Activated CD4-positive, alpha-beta T cell treated with anti-CD3 and anti-CD28 coated beads, Interleukin-2, amount 50 U/mL, for 4 hours (primary cell): ENCODE measurements at places on chromosomes 2 and 18.

DNA sequence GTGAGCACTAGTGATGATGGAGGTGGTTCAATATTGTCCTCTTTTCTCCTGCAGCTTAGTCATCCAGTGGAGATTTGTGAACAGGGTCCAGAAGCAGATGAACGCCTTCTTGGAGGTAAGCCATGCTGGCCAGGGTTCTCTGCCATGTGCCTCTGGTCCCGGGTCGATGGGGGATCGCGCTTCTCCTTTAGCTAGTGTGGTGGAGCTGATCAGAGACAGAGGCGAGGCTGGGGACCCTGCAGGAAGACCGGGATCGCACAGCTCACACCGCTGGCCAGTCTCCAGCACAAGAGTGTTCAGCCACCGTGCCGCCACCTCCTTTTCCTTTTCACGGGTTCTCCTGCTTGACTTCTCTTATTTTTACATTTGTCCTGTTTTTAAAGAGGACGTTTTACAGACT lies 243.4 kb downstream of the ALPK2 start:
- no peak for DNase-seq

GRCh38 chr18:10100196-10100595 lies 186.4 kb downstream of the VAPA start:
- DNase-seq = no peak

DNA sequence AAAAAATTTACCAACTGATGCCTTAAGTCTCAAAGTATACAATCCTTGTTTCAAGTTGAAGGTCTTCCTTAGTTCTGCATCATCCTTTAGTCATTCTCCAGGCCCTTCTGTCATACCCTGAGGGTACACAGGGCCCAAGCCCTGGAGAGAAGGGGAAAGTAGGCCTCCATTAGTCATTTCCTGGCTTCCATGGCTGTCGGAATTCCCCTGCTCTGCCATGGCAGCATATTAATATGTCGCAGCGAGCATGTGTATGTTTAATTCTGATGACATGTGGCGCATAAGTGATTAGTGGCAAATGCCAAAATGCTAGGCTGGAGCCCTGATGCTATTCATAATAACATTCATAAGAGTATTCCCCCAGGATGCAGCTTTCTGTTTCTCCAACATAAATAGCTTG lies 22.1 kb downstream of the GPR39 start:
- DNase-seq = no peak

DNA sequence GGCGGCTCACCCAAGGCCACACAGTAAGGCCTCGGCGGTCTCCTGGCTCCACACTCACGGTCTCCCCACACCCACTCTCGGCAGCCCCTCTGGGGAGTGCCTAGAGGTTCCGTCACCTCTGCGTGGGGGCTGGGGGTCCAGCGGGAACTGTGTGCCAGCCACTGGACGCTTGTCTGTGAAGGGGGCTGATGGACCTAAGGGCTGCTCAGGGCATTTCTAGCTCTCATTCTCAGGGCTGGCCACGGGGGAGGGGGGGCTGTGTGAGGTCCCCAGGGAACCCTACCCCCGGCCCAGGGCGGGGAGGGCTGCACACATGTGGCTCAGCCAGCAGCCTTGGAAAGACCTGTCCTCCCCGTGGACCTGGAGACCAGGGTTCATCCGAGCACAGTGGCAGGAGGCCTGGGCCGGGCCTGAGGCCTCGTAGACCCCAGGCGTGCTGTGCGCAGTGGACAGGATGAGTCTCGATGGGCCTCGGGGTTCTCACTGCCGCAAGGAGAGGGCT lies 27.1 kb upstream of the ODC1 start:
- no peak for DNase-seq

DNA sequence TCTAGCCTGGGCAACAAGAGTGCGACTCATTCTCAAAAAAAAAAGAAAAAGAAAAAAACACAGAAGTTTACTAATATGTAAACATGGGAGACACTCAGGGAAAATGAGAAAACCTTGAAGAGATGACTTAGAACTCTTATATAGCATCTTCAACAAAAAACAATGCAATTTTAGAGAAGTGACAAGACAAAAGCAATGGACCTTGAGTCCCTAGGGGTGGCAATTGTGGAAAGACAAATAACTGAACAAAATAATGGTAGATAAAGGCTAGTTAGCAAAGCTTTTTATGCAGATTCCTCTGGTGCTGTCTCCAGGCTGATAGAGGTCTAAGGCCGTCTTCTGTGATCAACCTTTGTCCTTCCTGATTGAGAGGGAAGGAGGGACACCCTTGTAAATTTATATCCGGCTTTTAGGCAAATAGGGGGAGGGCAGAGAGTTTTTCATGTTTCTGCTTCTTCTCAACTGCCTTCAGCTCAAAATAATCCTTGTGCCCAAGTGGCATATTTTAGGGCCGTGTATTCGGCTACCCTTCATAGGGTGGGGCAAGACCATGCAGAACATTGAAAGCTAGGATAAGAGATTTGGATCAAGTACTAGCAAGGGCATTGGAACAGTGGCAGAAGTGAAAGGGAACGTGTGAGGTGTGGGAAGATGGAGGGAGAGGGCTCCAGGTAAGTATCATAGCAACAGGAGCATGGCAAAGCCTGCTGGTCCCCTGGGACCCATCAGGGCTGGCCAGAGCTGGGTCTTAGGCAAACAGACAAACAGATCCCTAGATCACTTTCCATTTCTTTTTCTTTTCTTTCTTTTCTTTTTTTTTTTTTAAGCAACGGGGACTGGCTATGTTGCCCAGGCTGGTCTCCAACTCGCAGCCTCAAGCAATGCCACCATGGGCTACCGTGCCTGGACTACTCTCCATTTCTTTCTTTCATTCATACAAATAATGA lies 116.2 kb upstream of the STPG4 start:
- no peak for DNase-seq

DNA sequence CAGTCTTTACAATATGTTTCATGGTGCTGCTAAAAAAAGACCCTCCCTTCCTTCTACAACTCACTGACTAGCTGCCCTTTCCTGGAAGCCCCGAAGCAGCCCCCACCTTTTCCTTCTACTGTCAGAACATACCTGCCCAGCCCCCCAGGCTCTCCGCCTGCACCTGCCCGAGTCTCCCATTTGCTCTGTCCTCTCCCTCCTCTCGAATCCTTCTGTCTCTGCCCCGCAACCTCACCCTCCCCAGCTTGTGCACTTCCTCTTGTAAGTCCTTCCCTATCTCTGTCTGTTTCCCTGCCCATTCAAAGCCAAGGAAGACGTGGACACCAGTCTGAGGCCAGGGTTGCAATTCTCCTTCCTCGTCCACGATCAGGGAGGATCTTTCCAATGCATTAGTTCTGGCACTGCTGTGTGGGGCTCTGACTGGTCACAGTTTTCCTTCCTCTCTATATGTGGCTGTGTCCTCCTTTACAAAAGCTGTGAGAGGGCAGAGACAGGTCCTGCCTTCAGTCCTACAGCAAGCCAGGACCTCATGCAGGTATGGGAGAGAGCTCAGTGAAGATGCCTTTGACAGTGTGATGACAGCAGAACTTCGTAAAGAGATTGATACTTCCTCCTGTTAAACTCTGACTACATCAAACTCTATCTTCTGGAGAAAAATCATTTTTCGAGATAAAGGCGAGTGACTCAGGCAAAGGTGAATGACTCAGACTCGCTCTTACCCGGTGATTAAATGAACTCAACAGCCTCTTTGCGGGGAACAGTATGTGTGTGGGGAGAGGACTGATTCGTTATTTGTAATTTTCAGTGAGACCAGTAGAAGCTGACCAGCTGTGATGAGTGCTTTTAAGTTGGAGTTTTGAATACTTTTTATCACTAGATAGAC lies 14.2 kb downstream of the TNFRSF11A start:
- DNase-seq = no peak

GRCh38 chr2:80330527-80331450 lies 26.2 kb upstream of the LRRTM1 start:
- no peak for DNase-seq

DNA sequence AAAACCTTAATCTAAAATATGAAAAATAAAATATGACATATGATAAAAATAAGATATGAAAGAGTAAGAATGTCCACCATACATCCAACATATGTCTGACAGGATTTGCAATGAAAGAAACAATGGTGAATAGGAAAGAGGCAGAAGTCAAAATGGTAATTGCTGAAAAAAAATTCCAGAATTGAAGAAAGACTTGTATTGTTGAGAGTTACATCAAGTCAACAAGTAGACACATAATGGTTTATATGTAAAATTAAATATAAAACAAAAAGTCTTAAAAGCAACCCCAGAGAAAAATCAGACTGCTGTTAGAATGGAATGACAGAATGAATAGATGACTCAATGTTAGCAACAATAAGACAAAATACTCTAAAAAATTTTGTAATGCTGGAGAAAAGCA lies 255.1 kb downstream of the DOK6 start:
- DNase-seq = no peak

DNA sequence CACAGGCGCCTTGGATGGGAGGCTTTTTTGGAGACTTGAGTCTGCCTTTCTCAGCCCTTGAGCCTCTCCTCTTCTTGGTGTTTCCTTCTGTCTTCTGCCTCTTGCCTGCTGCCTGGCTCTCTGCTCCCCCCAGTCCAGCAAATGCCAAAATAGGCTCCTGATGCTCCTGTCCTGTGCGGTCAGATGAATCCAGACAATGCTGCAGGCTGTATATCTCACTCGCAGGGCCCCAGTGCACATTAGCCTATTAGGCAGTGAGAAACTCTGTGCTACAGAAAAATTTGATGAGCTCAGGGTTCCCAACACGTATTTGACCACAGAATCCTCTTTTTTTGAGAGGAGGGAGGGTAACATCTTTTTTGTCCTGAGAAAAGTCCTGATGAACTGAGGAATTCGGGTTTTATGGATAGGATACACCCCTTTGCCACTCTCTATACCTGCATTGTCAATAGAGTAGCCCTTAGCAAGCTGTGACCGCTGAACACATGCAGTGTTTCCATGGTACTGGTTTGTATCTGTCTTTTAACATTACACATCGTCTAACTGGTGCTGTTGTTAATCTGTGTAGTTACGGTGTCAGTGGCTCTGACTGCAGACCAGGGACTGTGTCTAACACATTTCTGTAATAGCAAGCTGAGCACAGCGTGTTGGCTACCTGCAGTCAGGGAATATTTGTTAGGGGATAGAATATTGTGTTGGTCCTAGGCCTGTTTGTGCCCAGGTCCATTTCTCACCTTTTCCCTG lies 50.8 kb downstream of the FAM228A start:
- DNase-seq = no peak

GRCh38 chr18:9849407-9850283 lies 36.1 kb upstream of the TXNDC2 start:
- no peak for DNase-seq

- DNase-seq = no peak
Measured at GRCh38 chr2:186515376-186515775, 29.3 kb downstream of the ZC3H15 start.

DNA sequence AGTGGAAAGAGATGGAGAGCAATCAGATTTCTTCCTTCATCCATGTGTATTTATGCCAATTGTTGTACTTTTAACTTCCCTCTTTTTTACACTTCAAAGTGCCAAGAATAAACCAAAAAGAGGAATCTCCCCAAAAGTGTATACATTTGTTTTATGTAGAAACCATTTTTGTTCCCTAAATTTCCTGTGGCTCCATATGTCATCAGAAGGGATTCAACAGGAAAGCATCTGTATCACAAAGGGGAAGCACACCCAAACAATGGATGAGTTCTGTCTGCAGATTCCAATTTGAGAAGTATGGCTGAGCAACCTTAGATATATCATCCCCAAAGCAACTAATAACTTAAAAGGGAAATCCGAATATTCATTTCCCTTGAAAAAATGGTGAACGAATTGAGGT lies 275.0 kb downstream of the MREG start:
- no peak for DNase-seq

DNA sequence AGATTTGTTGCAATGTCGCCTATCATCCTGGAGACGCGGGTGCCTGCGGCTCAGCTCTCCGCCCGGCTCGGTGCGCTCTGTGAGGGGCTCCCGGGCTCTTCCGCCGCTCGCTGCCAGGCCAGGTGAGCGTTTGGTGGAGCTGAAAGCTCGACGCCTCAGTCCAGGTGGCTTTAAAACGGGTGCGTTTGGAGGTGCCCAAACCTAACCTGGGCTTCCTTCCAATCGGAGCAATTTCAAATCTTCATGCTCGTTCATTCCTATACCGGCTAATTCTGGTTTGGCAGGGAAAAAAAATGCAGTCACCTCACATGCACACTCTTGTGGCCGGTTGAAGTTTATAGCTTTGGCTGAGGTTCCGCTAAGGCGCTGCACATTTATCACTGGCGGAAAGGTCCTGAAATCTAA lies at the start of gene SLC16A14:
TSS of gene SLC16A14 (minus strand) at position 274 of the 405 bp plus-strand sequence. CDS start 9,572 bp downstream, outside the sequence.
- no peak for DNase-seq

- peak; percentile 4 for DNase-seq
Measured at GRCh38 chr2:135473567-135473966, 57.5 kb downstream of the ZRANB3 start.
